ENCODE measurements at places on chromosomes 7 and 10. TPM values are rescaled to one million over a fixed set of nuclear protein-coding genes. Genes with fewer than 3 reads are reported as not detected.

DNA sequence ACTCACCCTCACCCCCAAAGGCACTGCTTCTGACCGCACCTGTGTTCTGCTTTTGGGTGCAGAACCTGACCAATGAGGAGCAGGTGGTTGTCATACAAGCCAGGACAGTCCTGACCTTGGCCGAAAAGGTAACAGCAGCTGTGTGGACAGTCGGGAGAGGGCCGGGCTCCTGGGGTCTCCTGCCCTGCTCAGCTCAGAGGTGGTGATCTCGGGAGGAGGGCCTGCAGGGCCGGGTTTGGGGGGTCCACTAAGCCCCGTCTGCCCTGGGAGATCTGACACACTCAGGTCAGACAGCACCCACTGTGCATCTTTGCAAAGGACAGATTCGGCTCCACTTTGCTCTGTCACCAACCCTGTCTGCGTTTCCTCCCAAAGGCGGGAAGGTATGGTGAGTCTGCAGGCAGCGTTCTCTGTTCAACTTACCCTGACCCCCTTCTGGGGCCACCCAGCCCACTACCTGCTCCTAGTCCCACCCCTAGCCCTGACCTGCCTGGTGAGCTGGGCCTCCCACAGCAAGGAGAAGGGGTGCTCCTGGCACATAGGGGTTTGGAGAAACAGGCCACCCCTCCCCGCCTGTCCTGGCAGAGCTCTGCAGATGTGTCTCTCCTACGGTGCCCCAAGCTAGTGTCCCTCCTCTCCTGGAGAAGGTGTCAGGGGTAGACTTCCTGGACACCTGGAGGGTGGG is 33.7 kb upstream of the DPYSL4 start:
- no peak for DNase-seq

DNA sequence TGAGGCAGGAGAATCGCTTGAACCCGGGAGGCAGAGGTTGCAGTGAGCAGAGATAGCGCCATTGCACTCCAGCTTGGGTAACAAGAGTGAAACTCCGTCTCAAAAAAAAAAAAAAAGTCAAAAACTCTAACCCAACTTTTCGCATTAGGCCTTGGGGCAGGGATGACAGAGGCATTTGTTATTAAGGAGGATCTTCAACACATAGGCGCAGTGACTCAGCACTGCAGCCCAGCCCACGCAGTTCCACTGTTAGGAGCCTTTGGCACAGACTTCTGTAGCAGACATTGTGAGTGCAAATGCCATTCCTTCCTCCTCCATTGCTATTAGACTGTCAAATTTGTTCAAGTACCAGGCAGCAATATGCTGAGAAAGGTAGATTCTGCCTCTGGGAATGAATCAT is 43.1 kb upstream of the KLHL7 start:
- DNase-seq: no peak

Gene COMTD1
- total RNA-seq: 32.5 TPM

DNA sequence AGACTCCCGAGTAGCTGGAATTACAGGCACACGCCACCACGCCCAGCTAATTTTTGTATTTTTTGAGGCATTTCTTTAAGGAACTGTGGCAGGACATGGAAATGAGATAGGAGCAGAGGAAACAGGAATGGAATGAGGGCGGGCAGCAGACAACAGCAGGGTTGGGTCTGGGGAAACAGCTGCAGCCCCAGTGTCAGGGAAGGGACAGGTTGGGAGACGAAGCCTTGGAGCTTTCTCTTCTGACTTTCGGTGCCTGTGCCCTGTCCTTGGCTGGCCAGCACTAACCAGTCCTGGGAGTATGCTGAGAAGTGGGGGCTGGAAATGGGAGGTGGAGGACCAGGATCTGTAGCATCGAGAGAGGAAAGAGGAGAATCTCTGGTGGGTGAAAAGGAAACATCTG is 47.4 kb downstream of the ATOH7 start:
- no peak for DNase-seq

Gene ASAH2
- 3.1 TPM for total RNA-seq

Gene CCDC136
- 43.7 TPM for total RNA-seq

Gene SCART1
- 0.19 TPM for total RNA-seq

DNA sequence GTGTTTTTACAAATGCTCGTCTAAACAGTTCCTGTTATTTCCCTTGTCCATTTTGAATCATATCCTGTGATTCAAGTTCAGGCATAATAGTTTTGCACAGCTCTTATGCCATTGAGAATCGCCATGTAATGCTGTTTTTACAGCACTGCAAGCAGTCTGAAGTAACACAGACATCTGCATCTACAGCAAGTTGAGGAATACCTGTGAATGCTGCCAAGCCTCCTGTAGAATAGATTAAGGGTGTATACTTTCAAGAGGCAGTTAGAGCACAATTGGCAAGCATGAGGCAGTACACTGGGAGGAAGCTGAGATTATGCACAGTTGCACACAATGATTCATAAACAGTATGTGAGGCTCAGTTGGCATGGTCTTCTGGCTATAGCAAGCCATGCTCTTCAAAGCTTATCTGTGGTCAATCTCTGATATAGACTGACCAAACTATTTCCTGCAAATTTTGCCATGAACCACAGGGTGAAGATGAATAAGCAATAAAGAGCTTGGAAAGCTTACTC is 121.9 kb upstream of the AKR1E2 start:
- no peak for DNase-seq

DNA sequence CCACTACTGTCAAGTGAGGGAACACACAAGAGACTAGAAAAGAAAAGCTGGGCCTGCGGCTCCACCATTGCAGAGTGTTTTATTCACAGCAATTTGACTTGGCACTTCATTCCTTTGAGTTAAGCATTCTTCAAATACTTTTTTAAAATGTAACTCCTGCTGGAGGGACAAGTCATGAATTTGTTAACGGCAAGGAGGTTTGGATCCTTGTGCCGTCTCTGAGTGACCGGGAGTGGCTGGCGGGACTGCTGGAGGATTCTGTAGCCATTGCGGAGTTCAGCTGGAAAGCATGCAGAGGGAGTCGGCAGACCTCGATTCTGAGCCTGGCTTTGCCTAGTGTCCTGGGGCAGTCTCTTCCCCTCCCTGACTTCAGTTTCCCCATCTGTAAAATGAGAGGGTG is 9.8 kb downstream of the HSPA12A start:
- no peak for DNase-seq

Gene NOS3
- 4.4 TPM for total RNA-seq

DNA sequence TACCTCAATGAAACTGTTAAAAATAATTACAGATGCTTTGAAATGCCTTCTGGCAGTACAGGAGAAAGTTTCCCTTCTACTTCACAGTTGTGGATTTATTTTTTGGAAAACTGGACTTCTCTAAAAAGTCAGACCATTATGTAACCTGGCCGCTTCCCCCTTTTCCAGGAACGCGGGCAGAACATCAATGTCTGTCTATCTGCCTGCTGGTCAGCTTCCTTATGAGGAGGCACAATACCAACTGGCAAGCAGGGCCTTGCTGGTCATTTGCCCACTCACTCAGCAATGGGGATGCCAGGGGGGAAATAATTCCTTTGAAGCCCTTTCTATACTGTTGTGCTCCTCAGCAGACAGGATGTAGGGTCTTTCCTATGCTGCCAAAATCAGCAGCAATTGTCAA is 22.5 kb upstream of the ADRB1 start:
- DNase-seq: no peak

Gene HABP2
- total RNA-seq: not detected

Gene DENND10
- total RNA-seq: 64.4 TPM

Gene PLXDC2
- 40.1 TPM for total RNA-seq

- no peak for DNase-seq
Observed at GRCh38 chr7:149569726-149570422, 72.3 kb upstream of the ZNF746 start.

DNA sequence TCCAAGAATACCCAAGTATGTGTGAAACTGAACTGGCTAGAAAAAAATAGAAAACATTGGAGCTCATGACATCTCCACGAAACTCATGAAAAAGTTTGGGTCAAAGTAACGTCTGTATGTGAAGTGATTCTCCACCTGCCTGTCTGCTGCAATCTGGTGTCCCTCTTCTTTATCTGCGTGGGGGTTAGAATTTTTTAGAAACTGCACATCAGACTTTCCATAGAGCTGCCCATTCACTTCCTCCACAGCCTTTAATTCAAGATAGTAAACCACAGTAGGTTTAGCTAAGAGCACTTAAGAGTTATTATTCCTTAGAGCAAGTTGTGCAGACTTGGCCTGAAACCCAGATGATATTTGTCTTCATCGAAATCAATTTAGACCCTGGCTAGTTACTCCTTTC is 55.3 kb downstream of the SCIN start:
- no peak for DNase-seq

DNA sequence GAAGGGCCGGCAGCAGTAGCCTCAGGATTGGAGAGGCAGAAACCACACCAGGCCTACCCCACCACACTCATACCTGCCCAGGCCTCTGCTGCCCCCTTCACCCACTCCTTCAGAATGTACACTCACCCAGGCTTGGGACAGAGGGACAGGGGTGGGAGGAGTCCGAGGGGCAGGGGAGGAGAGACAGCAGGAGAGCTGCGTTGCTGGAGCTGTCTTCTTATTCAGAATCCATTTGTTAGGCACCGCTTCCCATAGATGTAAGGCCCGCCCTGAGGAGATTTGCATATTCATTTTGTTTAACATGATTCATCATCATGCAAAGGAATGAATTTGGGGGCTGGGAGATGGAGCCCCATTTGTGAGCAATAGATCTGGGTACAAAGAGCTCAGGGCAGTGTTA is 156.7 kb downstream of the CDH23 start:
- no peak for DNase-seq

GRCh38 chr10:107148906-107149305 is 15.6 kb downstream of the SORCS1 start:
- no peak for DNase-seq

- DNase-seq: no peak
Observed at GRCh38 chr7:128176696-128177095, 64.4 kb upstream of the LEP start.

- no peak for DNase-seq
Observed at GRCh38 chr10:50224330-50224952, 26.9 kb downstream of the ASAH2 start.

DNA sequence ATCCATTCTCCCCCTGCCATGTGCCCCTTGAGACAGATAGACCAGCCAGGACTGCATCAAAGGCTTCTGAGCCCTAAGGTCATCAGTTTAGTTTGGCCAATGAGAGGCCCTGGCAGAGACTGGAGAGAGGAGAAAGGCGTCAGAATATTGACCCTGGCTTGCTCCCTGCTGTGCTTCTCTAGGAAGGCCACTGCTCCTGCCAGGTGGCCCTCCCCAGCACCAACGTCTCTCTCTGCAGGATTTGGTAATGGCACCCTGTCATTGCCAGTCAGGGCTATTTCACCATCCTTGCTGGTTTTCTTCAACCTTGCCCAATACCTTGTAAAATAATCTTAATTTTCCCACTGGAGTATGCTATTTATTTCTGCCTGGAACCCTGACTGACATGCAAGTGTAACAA is 38.8 kb upstream of the ZRANB1 start:
- DNase-seq: no peak

DNA sequence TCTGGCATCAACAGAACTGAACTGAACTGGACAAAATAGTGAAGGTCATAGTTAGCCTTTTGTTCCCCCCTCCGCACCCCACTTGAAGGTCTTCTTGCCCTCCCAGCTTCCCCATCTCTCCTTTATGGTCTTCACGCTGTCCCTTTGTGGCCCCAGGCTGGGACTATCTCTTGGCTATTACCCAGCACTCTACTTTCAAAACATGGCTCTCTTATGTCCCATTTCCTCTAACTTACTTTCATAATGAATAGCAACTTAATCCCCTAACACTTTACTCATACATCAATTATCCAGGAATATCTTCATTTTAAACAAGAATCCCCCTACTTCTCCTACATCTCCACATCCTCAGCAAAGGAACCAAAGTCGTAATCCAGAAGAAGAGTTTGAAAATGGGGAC is 135.3 kb upstream of the ITGB1 start:
- no peak for DNase-seq

DNA sequence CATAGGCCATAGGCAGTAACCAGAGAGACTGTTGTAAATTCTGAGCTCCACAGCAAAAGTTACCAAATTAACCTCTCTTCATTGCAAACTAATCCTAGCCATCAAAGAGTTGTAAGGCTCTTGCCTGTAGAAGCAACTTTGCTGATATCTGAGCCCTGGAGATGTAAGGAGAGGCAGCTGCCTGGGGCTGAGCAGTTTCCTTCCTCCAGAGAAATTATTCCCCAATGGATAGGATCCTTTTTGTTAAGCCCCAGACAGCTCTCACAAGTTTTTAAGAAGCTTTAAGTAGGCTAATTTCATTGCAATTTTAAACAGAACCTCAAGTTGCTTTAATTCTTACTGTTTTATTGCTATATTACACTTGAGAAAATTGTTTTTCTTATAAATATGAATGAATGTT is 211.1 kb downstream of the GALNT17 start:
- DNase-seq: no peak

DNA sequence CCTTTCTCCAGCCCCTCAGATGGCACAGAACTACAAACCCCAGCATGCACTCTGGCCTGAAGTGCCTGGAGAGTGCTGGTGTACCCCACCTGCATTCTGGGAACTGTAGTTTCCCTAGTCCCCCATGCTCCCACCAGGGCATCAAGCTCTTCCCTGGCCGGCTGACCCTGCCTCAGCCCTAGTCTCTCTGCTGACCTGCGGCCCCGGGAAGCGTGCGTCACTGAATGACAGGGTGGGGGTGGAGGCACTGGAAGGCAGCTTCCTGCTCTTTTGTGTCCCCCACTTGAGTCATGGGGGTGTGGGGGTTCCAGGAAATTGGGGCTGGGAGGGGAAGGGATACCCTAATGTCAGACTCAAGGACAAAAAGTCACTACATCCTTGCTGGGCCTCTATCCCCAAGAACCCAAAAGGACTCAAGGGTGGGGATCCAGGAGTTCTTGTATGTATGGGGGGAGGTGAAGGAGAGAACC is 2.1 kb downstream of the NOS3 start:
- DNase-seq: peak; percentile 78

DNA sequence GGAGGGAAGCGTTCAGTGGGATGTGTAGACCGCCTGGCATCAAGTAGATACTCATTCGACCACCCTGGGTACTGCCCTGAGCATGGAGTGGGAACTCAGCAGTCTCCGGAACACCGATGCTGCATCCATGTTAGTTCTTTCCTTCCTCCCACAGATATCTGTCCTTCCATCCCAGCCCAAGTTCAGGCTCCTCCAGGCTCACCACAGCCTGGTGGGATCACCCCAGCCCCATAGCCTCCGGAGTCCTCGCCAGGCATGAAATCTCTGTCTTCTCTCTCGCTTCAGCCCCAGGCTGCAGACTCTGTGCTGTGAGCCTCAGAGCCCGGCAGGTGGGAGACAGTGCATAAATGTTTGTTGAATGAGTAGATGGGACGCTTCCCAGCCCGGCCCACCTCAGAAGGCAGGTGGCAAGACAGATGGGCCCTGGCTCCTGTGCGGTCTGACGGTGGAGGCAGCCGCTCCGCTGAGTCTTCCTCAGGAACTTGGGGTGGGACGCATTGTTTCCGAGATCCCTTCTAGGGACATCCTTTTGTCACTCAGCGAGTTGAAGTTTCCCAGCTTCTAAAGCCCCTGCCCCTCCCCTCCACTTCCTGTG is 42.9 kb downstream of the ELFN1 start:
- DNase-seq: no peak

DNA sequence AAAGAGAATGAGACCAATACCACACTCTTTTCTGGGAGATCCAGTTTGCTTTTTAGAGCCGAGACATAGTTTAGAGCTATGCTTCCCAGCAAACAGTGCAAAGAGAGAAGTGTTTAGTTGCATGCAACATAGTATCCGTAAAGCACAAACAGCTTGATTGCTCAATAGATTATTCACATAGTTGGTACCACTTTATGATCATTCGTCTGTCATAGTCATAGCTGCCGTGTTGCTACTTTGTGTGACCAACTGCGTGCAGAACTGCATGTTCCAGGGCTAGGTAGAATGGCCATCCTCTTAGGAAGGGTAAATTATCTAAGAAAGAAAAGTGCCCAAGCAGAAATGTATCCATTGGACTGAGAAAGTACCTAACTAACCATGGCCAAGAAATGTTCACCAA is 203.5 kb upstream of the DKK1 start:
- DNase-seq: no peak

GRCh38 chr10:122277526-122278136 is 6.5 kb downstream of the BTBD16 start:
- DNase-seq: no peak

Measured in H1 (cell line).